Left renal cortex interstitium (tissue), 4 donors: ENCODE measurements at places on chromosomes 5 and 9. TPM values are rescaled to one million over a fixed set of nuclear protein-coding genes. Genes with fewer than 3 reads are reported as not detected.

- no peak for DNase-seq
Observed at GRCh38 chr5:116371935-116372334, 202.7 kb downstream of the SEMA6A start.

PRDM9 gene
- not detected for polyA plus RNA-seq

DNA sequence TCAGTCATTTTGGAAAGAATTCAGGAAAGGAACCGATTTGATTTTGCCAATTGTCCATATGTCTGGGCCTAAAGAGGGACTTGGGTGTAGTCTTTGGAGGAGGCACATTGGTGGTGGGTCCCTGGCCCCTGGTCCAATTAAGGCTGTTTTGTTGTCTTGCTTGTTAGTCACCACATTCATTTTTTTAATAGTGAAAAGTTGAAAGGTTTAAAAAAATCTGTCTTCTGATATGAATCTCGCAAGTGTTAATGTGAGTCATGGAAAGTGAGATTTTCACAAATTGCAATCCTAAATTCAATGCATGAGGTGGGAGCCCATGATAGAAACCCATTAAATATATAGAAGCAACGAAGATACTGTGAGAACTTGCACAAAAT is 165.9 kb upstream of the OTULINL start:
- no peak for DNase-seq

DNA sequence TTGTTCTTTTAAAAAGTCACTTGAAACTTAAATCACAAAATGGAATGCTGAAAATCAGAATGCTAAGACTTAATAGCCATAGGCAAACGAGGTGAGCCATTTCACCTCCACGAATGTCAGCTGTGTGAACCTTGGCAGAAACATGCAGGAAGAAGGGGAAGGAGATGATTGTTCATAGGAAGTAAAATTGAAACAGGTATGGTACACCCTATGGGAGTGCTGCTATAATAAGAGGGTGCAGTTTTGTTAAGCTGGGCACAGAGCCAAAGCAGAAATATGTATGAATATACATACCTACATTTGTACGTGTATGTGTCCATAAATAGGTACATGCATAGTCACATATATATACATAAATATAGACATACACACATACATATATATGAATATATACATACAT is 51.0 kb upstream of the SPINK5 start:
- no peak for DNase-seq

DNA sequence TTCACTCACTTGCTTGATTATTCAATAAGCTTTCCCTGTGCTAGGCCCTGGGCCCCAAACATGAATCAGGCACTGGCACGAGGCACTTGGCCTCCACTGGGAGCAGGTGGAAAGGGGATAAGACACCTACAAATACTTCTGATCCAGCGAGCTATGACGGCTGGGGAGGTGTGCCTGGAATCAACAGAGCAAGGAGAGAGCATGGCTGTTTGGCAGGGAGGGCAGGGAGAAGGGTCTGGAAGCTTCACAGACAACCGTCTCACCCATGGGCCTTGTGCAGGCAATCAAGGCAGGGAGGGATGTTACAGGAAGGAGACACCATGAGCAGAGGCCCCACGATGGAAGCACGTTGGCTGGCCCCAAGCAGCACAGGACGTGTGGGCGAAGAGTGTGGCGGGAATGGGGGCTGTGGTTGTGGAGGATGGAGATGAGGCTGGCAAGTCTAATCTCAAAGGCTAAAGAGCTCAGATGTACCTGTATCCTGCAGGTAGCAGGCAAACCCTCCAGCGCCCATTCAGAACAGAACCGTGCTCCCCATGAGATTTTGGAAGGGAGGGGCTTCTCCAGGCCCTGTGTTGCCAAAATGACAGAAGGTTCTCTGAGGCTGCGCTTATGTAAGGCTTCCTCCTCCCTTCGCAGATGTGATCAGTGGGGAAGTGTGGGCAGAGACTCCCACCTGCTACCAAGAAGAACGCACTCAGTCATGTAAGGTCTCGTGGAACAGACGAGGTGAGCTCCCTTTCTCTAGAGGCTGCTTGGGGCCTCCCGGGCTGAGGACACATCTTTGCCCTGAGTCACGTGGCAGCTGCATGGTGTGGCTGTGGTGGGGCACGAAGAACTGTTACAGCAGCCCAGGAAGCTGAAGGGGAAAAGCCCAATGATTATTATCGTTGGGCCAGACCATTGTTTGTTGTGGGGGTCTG is 189.7 kb downstream of the DAB2IP start:
- DNase-seq = no peak

- peak; percentile 98 for DNase-seq
Observed at GRCh38 chr9:6681147-6681956, 35.8 kb upstream of the GLDC start.

SOHLH1 gene
- not detected for polyA plus RNA-seq

DNA sequence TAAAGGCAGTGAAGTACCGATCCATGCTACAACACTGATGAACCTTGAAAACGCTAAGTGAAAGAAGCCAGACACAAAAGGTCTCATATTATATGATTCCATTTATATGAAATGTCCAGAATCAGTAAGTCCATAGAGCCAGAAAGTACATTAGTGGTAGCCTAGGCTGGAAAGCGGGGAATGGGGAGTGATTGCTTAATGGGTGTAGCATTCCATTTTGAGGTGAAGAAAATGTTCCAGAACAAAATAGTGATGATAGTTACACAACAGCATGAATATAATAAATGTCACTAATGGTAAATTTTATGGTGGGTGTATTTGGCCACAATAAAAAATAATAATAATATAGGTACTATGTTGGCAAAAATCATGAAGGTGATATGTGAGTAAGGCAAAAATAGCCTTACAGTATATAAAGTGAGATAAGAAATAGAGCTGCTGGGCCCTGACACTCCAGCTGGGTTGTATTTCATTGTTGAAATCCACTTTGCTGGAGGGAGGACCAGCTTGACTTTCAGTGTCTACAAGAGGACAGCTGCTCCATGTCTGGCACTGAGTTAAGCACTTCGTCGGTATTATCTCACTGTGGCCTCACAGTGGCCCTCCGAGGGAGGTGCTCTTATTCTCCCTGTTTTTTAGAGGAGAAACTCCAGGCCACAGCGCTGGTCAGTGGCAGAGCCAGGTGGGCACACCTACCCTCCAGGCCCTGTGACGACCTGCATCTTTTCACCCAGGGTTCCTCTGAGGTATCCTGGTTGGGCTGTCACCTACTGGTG is 22.4 kb upstream of the ANGPTL2 start:
- no peak for DNase-seq

GRCh38 chr9:121071756-121072421 is 2.9 kb upstream of the CNTRL start:
- DNase-seq = no peak

DNA sequence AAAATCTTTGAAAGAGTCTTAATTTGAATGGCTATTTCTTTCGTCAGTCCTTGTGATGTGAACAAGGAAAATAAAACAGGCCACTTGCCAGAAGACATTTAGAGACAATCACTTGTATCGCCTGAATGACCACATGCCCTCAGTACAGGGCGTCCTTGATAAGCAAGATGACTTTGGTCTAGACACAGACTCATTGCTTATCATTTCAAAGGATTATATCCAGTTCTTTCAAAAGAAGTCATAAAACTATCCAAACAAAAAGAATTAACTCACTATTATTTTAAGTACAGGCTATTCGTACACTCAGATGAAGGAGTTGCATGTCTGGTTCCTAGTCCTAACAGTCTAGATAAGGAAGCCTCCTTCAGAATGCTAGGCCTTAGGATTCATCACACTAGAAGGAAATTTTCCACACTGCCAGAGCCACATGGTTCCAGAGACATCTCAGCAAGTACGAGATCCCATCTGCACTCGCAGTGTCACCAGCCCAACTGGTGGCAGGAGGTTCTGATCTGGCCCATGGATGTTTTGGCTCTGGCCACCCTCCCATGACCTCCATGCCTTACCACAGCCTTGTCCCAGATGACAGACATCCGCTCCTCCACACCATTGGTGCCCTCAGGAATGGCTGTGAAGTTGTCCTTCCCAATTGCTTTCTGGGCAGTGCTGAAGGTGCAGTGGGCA is 109.6 kb downstream of the DPYSL3 start:
- no peak for DNase-seq

RORB gene
- 0.14 TPM for polyA plus RNA-seq

- no peak for DNase-seq
Observed at GRCh38 chr9:98808875-98809274, 1.4 kb downstream of the GALNT12 start.

DNA sequence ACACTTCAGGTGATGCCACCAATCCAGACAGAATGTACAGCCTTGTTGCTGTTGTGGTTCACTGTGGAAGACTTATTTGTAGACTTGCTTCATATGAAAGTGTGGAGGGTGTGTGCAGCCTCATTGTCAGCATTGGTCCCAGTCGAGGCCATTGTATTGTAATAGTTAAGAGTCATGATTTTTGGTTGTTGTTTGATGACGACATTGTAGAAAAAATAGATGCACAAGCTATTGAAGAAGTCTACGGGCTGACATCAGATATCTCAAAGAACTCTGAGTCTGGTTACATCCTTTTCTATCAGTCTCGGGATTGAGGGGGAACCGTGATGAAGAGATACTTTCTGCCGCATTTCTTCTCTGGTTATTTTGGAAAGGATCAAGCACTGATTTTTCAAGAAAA is 56.4 kb upstream of the TLX3 start:
- no peak for DNase-seq

UNC5A gene
- 0.35 TPM for polyA plus RNA-seq

TCERG1 gene
- polyA plus RNA-seq = 176 TPM

DNA sequence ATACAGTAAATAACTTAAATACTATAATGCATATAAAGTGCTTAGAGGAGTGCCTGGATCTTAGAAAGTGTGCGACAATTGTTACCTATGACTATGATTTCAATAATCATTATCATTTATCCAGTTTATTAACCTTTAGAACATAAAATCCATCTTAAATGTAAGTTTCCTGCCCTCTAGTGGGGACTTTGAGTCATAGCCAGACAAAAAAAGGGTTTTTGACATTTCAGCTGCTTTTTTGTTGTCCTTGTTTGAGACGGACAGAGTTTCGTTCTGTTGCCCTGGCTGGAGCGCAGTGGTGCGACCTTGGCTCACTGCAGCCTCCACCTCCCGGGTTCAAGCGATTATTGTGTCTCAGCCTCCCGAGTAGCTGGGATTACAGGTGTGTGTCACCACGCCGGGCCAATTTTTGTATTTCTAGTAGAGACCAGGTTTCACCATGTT is 9.7 kb upstream of the C9orf152 start:
- no peak for DNase-seq
